Daoy (cell line): ENCODE measurements at places on chromosomes 1 and 21. TPM values are rescaled to one million over a fixed set of nuclear protein-coding genes. Genes with fewer than 3 reads are reported as not detected.

The RAB4A gene
- 17.5 and 37.1 TPM in 2 replicates for total RNA-seq

The IL12RB2 gene
- 0.57 and 0.80 TPM in 2 replicates for total RNA-seq

The AVPR1B gene
- not detected in 2 replicates for total RNA-seq

The S100A12 gene
- not detected in 2 replicates for total RNA-seq

The ZFP69B gene
- total RNA-seq = 4.8 and 8.5 TPM in 2 replicates

The CFHR5 gene
- not detected in 2 replicates for total RNA-seq

The S100A7A gene
- not detected in 2 replicates for total RNA-seq

The EXTL2 gene
- 26.3 and 29.3 TPM in 2 replicates for total RNA-seq

The UMODL1 gene
- total RNA-seq = 0.24 and 0.80 TPM in 2 replicates

The PPP1R8 gene
- 53.6 and 60.0 TPM in 2 replicates for total RNA-seq

The PIK3R3 gene
- 17.7 and 30.2 TPM in 2 replicates for total RNA-seq

The PDC gene
- total RNA-seq = not detected in 2 replicates

- no peak for DNase-seq
Measured at GRCh38 chr1:152667648-152668047, 4.5 kb downstream of the LCE2D start.

DNA sequence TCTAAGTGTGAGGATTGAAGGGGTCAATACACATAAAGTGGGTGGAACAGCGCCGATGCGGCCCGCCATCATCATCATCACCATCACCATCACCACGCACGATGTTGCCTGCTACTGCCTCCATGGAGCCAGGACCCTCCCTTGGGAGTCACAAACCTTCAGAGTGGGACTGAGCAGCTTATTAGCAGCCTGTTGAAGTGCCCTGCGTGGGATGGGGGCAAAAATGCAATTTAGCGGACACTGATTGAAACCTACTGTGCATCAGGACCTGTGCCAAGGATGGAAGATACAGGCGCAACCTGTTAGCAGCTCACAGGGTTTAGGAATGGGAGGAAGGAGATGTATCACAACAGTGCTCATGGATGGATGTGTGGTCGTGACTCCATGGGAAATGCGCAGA is 26.7 kb downstream of the STPG1 start:
- DNase-seq = no peak

GRCh38 chr1:91900562-91900961 is 14.6 kb upstream of the TGFBR3 start:
- peak; percentile 93 for DNase-seq

GRCh38 chr1:162573136-162573535 is 11.6 kb downstream of the UAP1 start:
- no peak for DNase-seq

DNA sequence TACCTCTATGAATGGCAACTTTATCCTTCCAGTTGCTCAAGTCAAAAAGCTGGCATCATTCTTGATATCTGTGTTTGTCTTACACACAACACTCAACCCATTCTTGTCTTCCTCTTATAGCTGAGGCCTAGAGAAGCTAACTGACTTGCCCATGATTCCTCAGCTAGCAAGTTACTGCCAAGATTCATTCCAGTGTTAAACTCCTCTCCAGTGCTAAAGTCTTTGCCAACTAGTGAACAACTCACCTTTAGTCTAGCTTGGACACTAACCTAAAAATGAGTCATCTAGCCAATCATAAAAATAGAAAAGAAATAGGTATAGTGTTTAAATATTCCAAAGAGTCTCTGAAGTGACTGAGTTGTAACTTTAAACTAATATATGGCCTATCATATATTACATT is 45.6 kb upstream of the RGS2 start:
- no peak for DNase-seq

DNA sequence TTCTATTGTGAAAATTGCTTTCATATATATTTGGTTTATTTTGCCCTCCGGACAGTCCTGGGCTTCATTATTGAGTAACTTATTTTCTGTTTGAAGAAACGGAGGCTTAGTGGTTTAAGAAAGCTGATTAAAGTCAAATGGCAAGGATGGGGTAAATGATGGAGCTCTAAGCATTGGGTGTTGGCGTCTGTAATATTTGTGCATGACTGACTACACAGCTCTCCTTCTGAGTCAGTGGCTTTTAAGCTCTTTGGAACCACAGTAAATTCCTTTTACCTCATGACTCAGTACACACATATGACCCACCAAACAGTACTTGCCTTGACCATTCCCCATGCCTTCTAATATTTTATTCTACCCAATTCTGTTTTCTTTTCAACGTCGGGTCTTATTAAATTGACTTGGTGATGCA is 21.0 kb downstream of the B3GALT5 start:
- peak; percentile 91 for DNase-seq

GRCh38 chr1:10211805-10212410 is 1.5 kb downstream of the KIF1B start:
- DNase-seq = peak; percentile 39

DNA sequence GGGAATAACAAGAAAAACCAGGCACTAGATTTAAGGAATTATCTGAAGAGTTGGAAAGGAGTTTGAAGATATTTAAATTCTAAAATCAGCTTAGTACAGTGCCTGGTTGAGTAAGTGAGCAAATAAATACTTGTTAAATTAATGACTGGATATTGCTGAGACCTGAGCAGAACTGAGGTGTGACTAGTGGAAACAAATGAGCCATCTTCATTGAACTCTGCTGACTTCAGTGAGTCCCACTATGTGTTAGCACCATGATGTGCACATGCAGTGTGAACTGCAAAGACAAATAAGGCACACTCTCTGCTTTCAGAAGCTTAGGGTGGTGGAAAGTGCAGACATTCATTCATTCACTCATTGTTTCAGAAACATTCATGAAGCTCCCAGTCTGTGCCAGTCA is 48.7 kb downstream of the ELAPOR1 start:
- DNase-seq = no peak

- DNase-seq = peak; percentile 86
Measured at GRCh38 chr1:21255284-21255942, 34.9 kb downstream of the ECE1 start.

DNA sequence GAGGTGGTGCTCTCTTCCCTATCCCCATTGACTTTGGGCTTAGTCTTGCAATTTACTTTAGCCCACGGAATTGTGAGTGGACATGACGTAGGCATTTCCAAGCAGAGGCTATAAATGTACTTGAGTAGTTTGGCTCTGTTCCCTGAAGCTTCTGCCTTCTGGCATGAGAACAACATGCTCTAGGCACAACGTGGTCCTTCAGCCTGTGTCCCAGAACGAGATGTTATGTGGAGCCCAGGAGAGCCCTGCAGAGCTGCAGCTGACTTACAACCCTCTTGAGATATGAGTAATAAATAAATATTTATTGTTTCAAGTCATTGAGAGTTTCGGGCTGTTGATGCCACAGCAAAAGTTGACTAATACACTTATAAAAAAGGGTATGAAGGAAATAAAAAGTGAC is 105.2 kb upstream of the HMGB4 start:
- no peak for DNase-seq

DNA sequence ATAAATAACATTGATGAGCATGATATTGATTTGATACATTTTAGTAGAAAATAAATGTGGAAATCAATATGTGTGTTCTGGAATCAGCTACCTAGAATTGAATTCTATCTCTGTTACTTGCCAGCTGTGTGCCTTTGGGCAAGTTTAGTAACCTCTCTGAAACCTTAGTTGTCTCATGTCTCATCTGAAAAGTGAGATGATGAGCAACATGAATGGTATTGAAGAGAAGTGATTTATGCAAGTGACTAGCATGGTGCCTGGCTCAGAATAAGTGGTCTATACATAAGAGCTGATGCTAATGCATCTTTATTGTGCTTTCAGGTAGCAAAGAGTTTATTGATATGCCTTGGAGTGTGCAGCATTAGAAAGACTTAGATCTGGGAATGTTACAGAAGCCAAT is 383.3 kb downstream of the PRDM2 start:
- no peak for DNase-seq

DNA sequence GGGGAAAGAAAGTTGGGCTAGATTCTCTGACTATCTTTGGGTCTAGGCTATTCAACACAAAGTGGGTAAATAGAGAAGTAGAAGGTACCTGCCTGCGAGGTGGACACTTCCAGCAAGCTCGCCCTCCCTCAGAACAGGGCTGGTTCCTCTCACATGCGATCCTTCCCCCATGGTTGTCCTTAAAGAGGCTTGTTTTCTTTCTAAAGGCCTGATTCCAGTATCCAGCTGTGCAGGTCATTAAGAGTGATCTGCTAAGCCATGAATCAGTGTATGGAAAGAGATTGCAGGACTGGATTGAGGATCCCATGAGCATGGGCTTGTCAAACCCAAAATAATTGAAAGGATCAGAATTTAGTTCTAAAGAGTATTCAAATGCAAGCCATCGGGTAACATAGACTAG is 189.0 kb downstream of the URB2 start:
- no peak for DNase-seq

- DNase-seq = no peak
Measured at GRCh38 chr1:178393370-178393769, 103.4 kb downstream of the CLEC20A start.

GRCh38 chr1:209319057-209319432 is 264.5 kb upstream of the CAMK1G start:
- DNase-seq = no peak

DNA sequence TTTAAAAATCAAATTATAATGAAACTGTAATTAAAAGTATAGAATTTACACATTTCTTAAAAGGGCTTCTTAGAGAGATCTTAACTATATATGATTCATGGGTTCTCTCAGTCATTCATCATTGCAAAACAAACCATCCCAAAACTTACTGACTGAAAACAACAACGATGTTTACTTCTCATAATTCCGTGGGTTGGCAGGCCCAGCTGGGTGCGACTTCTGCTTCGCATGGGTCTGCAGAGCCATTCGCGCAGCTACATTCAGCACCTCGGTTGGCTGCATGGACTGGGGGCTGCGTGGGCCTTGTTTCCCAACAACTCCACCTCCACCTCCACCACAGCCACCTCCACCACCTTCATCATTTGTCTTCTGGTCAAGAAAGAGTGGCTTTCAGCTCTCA is 4.0 kb downstream of the SLAMF8 start:
- DNase-seq = no peak

- no peak for DNase-seq
Measured at GRCh38 chr1:217673387-217673786, 42.2 kb downstream of the SPATA17 start.

DNA sequence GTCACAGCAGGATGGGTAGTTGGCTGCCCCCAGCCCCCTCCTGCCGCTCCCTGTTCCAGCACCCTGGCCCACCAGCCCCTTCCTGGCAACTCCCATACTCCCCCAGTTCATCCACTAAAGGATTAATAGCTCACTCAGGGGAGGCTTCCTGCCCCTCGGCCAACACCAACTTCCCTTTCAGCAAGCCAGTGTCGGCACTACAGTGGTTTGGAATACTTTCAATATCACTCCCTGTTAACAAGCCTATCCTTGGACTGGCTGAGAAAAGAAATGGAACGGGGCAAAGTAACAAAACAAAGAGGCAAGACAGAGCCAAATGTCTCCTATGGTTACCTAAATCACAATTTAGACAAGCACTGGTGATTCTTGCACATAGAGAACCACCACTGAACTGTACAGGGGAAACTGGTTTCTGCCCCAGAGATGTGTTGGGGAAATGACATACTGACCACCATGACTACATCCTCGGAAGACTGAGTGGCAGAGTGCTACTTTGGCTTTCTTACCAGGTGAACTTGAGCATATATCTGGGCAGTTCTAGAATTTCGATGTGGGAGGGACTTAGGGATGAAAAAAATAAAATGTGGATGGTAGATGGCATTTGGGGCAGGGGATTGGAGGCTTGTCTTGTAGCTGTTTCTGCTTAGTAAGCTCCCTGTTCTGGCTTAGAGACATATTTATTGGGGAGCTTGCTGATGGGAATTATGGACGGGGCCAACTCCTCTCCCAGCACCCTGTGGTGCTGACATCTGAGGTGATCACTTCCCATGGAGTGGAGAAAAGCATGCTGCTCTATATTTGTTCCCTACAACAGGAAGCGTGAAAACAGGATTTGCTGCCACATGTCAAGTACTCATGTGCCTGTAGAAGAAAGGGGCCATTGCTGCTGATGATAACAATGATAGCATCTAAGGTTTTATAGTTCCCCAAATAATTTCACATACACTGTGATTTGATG is 7.1 kb upstream of the CAPN2 start:
- DNase-seq = peak; percentile 76

GRCh38 chr1:37902983-37903382 is 43.6 kb upstream of the MTF1 start:
- DNase-seq = no peak
